Left colon (tissue), 2 donors: ENCODE measurements at places on chromosomes 7 and 10. TPM values are rescaled to one million over a fixed set of nuclear protein-coding genes. Genes with fewer than 3 reads are reported as not detected.

The TMEM273 gene
- total RNA-seq: 2.7 TPM

The TEX36 gene
- not detected for total RNA-seq

The WDR86 gene
- 2.8 TPM for total RNA-seq

The HOXA6 gene
- 21.2 TPM for total RNA-seq

The ADO gene
- total RNA-seq: 11.4 TPM

The GIMAP5 gene
- 6.6 TPM for total RNA-seq

The GBX1 gene
- not detected for total RNA-seq

The NAT16 gene
- total RNA-seq: not detected
